ENCODE measurements at places on chromosomes 16 and 17.

GRCh38 chr16:84985079-84986065, 26.0 kb downstream of the ZDHHC7 start:
- H3K36me3 ChIP-seq = peaks cover 68% of the 10 kb centered on the region
- H3K4me1 ChIP-seq = no peaks in the 10 kb centered on the region
- H3K27ac ChIP-seq = no peak overlapping the region
- H3K27me3 ChIP-seq = no peaks in the 10 kb centered on the region
- H3K4me3 ChIP-seq = no peak overlapping the region

DNA sequence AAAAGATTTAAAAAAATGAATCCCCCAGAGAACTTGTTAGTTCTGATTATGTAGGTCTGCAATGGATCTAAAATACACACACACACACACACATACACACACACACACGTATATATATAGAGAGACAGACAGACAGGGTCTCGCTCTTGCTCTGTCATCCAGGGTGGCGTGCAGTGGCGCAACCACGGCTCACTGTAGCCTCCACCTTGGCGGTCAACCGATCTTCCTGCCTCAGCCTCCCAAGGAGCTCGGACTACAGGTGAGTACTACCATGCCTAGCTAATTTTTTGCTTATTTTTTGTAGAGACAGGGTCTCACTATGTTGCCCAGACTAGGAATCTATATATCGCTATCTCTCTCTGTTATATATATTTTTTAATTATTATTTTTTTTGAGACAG, 33.4 kb downstream of the GJC1 start:
- peaks cover 10% of the 10 kb centered on the region for H3K36me3 ChIP-seq
- H3K4me3 ChIP-seq = no peak overlapping the region
- H3K27ac ChIP-seq = no peak overlapping the region
- DNase-seq = no peak

DNA sequence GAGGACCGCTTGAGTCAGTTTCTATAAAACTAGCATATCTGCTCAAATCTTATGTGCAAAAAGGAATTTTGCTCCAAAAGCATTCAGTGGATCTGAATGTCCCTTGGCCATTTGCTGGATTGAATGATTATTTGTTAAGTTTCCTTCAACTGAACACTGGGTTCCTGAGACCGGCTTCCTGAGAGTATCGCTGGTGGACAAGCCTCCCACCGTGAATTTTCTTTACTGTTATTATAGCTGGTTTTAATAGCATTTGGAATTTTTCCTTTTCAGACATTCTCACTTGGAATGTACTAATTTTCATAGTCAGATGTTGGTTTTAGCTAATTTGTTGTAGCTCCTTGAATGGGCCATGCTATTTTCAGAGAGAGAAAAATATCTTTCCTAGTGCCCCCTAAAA, 9.8 kb upstream of the MYOCD start:
- no peak overlapping the region for H3K4me3 ChIP-seq
- no peak overlapping the region for H3K27ac ChIP-seq
- H3K4me1 ChIP-seq = no peaks in the 10 kb centered on the region
- no peak for DNase-seq

- peak; percentile 39 for DNase-seq
These were observed 38.5 kb upstream of the CNEP1R1 start for GRCh38 chr16:49986351-49987124.

DNA sequence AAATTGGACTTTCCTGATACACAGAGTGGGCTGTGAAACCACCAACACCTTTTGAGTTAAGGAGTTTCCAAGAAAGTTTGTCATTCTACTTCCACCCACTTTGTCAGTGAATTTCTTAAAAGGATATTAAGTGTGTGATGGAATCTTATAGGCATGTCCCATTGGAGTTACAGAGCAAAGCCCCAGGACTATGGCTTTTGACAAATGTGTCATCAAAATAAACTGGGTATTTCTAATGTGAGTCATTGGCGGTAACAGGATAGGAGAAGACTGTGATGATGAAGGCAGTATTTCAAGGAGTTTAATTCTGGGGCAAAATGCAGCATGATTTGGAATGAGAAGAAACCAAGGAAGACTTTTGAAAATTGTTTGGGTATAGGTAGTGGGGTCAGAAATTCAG, 1013.8 kb upstream of the EEF2KMT start:
- no peak overlapping the region for H3K27ac ChIP-seq
- H3K4me3 ChIP-seq = no peak overlapping the region
- DNase-seq = no peak
- H3K36me3 ChIP-seq = peaks cover 9% of the 10 kb centered on the region
- no peaks in the 10 kb centered on the region for H3K4me1 ChIP-seq

- peak; percentile 82 for DNase-seq
- no peaks in the 10 kb centered on the region for H3K27me3 ChIP-seq
- H3K4me1 ChIP-seq = 0 out of 2 replicates have a peak, but pooled peaks cover 3% of the 10 kb centered on the region
These were observed 18.9 kb downstream of the TMEM132E start for GRCh38 chr17:34598161-34598776.

- peak overlapping the region; percentile 87 for H3K4me3 ChIP-seq
- peaks cover 15% of the 10 kb centered on the region for H3K36me3 ChIP-seq
- no peaks in the 10 kb centered on the region for H3K27me3 ChIP-seq
- H3K27ac ChIP-seq = peak overlapping the region; percentile 34
- no peak for DNase-seq
- no peaks in the 10 kb centered on the region for H3K4me1 ChIP-seq
These were observed 11.1 kb downstream of the GRB2 start for GRCh38 chr17:75394332-75394918.

GRCh38 chr17:40153603-40154236, 13.4 kb downstream of the CASC3 start:
- peaks cover 34% of the 10 kb centered on the region for H3K36me3 ChIP-seq
- no peak overlapping the region for H3K27ac ChIP-seq
- no peaks in the 10 kb centered on the region for H3K27me3 ChIP-seq
- H3K4me1 ChIP-seq = no peaks in the 10 kb centered on the region
- DNase-seq = no peak

GRCh38 chr17:74737299-74738050, 419 bp downstream of the RAB37 start:
- peak; percentile 93 for DNase-seq
- peak overlapping the region; percentile 87 for H3K4me3 ChIP-seq
- H3K4me1 ChIP-seq = peaks cover 4% of the 10 kb centered on the region
- no peak overlapping the region for H3K27ac ChIP-seq
- H3K27me3 ChIP-seq = no peaks in the 10 kb centered on the region
- no peaks in the 10 kb centered on the region for H3K36me3 ChIP-seq

DNA sequence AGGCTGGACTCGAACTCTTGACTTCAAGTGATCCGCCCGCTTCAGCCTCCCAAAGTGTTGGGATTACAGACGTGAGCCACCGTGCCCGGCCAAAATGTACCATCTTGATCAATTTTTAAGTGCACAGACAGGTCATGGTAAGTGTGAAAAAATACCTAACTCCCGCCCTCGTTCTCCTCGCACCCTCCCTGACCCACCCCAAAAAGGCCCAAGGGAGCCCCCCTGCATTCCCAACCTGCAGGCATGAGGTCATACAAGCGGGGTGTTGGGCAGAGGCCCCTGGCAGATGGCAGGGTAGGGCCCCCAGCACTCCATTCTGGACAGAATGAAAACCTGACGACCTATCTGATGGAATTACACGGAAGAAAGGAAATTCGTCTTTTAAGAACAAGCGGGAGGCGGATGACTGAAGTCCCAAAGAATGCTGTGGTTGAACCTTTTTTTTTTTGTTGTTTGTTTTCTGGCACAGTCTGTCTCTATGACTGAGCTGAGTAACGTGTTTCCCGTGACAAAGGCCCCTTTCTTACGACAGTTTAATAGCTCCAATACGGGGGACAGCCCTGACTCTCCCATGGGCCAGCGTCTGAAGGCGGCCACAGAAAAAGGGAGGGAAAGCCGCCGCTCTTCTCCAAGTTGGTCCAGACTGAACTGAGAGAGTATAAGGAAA, 376.4 kb downstream of the SLC39A11 start:
- no peaks in the 10 kb centered on the region for H3K27me3 ChIP-seq
- H3K4me1 ChIP-seq = no peaks in the 10 kb centered on the region
- peaks cover 2% of the 10 kb centered on the region for H3K36me3 ChIP-seq
- H3K27ac ChIP-seq = no peak overlapping the region
- H3K4me3 ChIP-seq = no peak overlapping the region
- no peak for DNase-seq

DNA sequence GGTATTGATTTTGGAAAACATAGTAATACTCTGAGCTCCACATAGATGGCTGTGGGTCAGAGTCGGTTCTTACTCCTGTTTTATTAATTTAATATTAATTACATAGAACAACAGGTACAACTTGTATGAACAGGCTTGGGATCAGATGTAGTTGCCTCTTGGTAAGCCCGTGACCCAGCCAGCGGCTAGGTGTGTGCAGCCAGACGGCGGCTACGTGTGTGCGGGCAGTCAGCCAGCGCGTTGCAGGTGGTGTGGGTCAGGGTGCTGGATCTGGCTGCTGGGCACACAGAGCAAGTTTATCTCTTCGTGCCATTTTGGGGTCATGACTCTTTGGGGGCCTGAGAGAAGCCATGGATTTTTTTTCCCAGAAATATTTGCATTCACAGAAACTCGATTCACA, 30.3 kb downstream of the DBNDD1 start:
- H3K27me3 ChIP-seq = no peaks in the 10 kb centered on the region
- H3K4me1 ChIP-seq = no peaks in the 10 kb centered on the region
- no peak overlapping the region for H3K4me3 ChIP-seq
- DNase-seq = no peak
- H3K36me3 ChIP-seq = peaks cover 73% of the 10 kb centered on the region

DNA sequence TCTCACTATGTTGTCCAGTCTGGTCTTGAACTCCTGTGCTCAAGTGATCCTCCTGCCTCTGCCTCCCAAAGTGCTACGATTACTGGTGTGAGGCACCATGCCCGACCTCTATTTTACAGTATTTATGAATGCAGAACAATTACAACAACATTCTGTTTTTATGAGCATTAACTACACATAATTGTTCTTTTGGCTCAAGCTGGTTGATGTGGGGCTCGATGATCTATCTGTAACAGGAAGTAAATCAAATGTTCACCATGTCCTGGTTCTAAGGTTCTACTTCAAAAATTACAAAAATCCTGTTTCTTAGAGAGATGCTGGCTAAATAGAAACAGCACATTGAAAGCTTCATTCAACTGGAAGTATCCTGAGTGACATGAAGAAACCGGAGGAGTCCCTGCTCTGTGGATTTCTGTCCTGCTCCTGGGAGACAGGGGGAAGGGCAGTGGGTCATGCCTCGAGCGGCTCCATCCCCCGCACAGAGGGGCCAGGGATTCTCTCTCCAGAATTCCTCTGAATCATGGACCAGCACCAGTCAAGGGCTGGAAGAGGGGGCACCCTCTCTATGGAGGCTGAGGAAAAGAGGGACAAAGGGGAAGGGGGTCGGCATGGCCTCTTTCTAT, 31.5 kb downstream of the FA2H start:
- no peaks in the 10 kb centered on the region for H3K27me3 ChIP-seq
- no peak overlapping the region for H3K4me3 ChIP-seq
- no peak for DNase-seq
- no peaks in the 10 kb centered on the region for H3K4me1 ChIP-seq
- H3K36me3 ChIP-seq = no peaks in the 10 kb centered on the region
- no peak overlapping the region for H3K27ac ChIP-seq

DNA sequence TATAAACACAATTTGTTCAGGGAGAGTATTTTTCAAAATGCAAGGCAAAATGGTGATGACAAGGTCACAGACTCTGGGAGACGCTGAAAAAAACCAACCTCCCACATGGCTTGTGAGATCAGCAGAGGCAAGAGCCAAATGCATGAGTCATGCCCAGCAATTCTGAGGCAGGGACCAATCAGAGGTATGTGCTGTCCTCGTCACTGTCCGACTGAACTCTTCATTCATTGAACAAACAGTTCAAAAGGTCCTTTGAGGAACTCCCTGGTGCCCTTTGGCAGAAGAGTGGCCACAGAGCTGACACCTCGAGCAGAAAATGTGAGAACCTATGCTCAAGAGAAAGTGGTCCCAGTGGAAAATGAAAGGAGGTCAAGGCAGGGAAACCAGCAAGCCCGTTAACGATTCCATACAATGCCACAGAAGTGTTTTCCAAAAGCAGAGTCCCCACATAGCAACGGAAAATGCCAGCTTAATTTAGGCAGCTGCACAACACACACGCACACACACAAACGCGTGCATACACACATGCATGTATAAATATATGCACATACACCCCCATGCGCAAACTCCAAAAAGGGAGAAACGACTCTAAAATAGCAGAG, 50.9 kb downstream of the CDH11 start:
- H3K4me3 ChIP-seq = no peak overlapping the region
- H3K36me3 ChIP-seq = no peaks in the 10 kb centered on the region
- H3K27me3 ChIP-seq = no peaks in the 10 kb centered on the region
- no peaks in the 10 kb centered on the region for H3K4me1 ChIP-seq

- no peak overlapping the region for H3K27ac ChIP-seq
- peaks cover 8% of the 10 kb centered on the region for H3K4me1 ChIP-seq
- no peak overlapping the region for H3K4me3 ChIP-seq
These were observed 75.5 kb downstream of the SOCS1 start for GRCh38 chr16:11180489-11180888.

- H3K4me1 ChIP-seq = no peaks in the 10 kb centered on the region
- H3K4me3 ChIP-seq = no peak overlapping the region
- H3K27me3 ChIP-seq = no peaks in the 10 kb centered on the region
- H3K27ac ChIP-seq = no peak overlapping the region
- no peaks in the 10 kb centered on the region for H3K36me3 ChIP-seq
These were observed 295.3 kb downstream of the MAP2K4 start for GRCh38 chr17:12316021-12316420.

DNA sequence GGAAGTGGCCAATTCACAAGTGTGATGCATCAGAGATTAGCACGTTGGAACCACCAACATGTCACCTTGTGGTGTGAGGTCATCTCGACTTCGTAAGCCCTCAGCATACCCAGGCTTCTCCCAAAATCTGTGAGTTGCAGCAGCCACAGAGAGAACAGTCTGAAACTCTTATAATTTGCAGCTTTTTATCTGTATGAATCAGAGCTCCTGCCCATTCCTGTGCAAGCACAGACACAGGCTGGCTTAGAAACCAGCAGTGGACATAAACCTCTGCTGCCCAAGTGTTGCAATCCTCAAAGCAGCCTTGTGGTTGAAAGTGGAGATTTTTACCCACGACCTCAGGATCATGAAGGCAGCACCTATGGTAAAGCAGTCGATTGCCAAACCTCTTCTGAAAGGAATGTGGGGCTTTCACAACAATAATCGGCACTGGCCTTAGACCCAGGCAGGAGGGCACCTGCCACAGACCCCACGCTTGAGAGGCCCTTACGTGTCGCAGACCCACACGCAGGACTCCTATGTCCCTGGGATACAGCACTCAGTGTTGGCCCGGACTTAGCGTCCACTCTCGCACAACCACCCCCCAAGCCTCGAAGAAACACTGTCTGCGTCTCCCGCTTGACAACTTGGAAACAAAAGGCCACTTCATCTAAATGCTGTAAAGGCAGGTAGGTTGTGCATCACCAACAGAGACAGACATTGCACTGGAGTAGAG, 24.5 kb upstream of the OSGIN1 start:
- H3K36me3 ChIP-seq = peaks cover 2% of the 10 kb centered on the region
- no peak overlapping the region for H3K27ac ChIP-seq
- H3K4me3 ChIP-seq = no peak overlapping the region
- no peak for DNase-seq
- no peaks in the 10 kb centered on the region for H3K4me1 ChIP-seq
- H3K27me3 ChIP-seq = no peaks in the 10 kb centered on the region

- peaks cover 8% of the 10 kb centered on the region for H3K36me3 ChIP-seq
- no peaks in the 10 kb centered on the region for H3K4me1 ChIP-seq
- no peak overlapping the region for H3K4me3 ChIP-seq
- no peaks in the 10 kb centered on the region for H3K27me3 ChIP-seq
- no peak overlapping the region for H3K27ac ChIP-seq
These were observed 28.8 kb downstream of the CACNA1H start for GRCh38 chr16:1181404-1182315.

Measured in H9 (cell line).